ENCODE measurements at places on chromosomes 5 and 9. TPM values are rescaled to one million over a fixed set of nuclear protein-coding genes. Genes with fewer than 3 reads are reported as not detected.
A peak's percentile ranks its signal among the peaks of the same experiment; 100 is the strongest.

DNA sequence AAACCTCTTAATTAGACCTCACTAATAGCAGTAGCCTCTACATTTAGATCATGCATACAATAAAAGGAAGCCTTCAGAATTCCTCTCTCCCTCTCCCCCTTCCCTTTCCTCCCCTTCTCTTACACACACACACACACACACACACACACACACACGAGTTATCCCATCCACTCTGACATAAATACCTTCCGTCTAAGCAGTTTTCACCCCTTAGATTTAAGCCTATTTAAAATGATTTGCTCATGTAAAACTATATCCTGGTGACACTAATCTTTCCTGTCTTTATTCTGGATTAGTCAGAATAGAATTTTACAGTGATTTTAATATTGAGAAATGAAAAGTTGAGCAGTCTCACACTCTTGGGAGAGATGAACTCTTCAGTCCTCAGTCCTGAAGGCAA lies 35.0 kb downstream of the PRELID2 start:
- no peak for DNase-seq

GRCh38 chr5:10685115-10685521 lies 75.9 kb downstream of the DAP start:
- no peak for DNase-seq

GRCh38 chr5:38871790-38872551 lies 26.2 kb downstream of the OSMR start:
- DNase-seq, result no peak

SLCO6A1 gene
- not detected for polyA plus RNA-seq

EGR1 gene
- polyA plus RNA-seq, result 90.0 TPM

GRCh38 chr5:38591523-38591849 lies 35.0 kb upstream of the LIFR start:
- no peak for DNase-seq

DNA sequence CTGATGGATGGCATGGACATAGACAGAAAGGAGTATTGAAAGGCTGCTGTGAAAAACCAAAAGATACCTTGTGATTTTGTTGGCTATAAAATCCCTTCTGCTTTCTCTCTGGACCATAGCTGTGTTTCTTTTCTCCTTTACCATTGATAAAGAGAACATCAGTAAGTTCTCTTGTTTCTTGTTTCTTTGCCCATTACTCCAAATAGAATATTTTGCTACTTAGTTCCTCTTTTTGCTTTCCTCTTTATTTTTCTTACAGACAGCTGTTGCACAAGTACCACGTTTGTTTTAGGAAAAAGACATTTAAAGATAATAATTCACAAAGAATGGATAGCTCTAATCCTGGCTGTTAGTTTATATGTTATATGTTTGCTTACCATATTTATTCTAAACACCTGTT lies 1129.2 kb downstream of the DTWD2 start:
- no peak for DNase-seq

SH3PXD2B gene
- polyA plus RNA-seq, result 31.5 TPM

IL5 gene
- polyA plus RNA-seq, result not detected

SLC36A2 gene
- 6.3 TPM for polyA plus RNA-seq

ZFP2 gene
- 8.5 TPM for polyA plus RNA-seq

NUTM2F gene
- not detected for polyA plus RNA-seq

DNA sequence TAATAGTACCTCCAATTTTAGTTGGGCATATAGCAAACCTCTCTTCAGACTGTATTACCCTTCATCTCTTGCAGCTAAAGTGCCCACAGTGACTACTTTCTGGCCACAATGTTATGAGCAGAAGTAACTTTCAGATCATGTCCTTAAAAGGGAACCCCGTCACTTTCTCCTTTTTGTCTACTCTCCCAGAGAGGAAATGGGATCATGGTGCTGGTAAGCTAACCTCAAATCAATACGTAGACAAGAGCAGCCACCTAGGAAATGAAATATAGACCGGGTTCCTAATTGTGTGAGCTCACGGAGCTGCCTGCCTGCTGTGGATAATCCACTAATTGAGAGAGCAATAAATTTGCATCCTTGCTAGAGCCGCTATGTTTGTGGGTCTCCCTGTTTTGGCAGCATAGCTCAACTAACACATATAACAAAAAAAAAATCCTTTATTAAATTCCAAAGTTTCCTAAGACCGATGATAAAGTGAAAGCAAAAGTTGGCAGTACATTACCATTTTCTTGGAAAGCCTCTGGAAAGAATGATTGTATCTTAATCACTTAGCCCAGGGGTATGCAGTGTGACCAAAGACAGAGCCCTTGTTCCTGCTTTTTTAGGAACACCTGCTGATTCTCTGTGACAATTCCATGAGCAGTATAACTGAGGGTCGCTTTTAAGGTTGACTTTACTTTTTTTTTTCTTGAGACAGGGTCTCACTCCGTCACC lies 5.6 kb upstream of the IL7R start:
- no peak for DNase-seq

CDHR2 gene
- polyA plus RNA-seq, result 17.7 TPM

DNA sequence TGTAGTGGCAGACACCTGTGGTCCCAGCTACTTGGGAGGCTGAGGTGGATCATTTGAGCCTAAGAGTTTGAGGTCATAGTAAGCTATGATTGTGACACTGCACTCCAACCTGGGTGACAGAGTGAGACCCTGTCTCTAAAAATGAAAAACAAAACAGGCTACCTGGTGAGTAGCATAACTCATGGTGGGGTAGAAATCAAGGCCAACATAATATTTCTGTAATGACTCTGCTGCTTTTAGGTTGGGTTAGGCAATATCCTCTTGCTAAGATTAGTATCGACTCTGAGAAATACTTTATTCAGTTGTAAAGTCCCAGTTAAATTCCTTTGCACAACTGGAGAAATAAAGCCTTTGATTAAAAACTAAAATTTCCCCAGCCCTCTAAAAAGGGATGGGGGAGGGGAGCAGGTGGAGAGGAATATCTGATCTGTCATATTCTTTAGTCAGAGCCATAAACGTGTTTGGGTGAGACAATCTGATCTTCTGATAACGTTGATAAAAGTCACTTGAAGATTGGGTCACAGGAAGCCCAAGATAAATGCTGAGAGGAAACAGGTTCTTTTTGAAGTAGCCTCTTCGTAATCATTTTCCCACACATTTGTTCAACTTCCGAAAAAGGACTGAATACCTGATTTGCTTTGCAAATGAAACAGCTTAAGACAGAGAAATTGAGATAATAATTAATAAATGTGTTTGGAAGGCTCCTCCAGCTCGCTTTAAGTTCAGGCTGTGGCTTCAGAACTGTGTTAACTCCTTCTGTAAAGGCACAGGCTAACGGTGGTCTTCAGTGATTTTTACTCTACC lies 14.9 kb downstream of the IL4 start:
- DNase-seq, result no peak

FST gene
- 35.5 TPM for polyA plus RNA-seq

GRCh38 chr5:37665272-37665671 lies 174.6 kb downstream of the GDNF start:
- DNase-seq, result no peak

DOCK2 gene
- polyA plus RNA-seq, result 4.0 TPM

GRCh38 chr5:132198571-132198970 lies 29.1 kb downstream of the P4HA2 start:
- DNase-seq, result no peak

GRCh38 chr5:172554562-172554961 lies 86.5 kb upstream of the NEURL1B start:
- no peak for DNase-seq

DNA sequence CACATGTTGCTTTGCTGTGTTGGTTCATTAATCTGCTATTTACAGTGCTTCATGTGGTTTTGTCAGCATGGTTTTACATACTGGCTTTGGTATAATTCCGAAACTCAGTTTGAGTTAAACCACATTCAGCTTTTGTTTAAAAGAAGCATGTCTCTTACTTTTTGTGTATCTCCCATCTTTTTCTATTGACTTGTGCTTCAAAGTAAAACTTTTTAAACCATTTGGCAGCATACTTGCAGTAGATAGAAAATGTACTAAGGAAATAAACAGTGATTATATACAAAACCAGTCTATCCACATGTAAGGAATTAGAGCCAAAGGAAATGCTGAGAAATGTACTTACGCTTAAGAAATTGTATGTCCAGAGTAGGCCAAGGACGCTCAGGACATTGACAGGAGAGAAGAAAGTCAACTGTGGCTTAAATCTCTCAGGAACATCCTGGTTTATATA lies 286.9 kb downstream of the ARHGEF28 start:
- DNase-seq, result no peak

DNA sequence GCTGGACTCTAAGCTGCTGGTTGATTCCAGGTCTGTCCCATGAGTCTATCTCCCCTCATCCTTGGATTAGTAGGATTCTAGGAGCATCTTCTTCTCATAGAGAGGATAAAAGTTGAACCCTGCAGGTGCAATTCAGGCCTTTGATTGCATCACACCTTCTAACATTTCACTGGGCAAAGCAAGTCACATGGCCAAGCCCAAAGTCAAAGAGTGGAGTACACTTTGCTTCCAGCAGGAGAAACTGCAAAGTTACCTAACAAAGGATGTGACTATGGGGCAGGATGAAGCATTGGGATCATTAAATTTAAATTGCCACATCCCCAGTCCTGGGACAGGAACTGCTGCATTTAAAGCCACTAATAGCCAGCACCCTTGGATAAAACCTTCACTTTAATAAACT lies 51.0 kb upstream of the EGFLAM start:
- no peak for DNase-seq

GRCh38 chr5:14209222-14209822 lies 66.2 kb downstream of the TRIO start:
- DNase-seq, result no peak

NIPAL4 gene
- 0.39 TPM for polyA plus RNA-seq

DNA sequence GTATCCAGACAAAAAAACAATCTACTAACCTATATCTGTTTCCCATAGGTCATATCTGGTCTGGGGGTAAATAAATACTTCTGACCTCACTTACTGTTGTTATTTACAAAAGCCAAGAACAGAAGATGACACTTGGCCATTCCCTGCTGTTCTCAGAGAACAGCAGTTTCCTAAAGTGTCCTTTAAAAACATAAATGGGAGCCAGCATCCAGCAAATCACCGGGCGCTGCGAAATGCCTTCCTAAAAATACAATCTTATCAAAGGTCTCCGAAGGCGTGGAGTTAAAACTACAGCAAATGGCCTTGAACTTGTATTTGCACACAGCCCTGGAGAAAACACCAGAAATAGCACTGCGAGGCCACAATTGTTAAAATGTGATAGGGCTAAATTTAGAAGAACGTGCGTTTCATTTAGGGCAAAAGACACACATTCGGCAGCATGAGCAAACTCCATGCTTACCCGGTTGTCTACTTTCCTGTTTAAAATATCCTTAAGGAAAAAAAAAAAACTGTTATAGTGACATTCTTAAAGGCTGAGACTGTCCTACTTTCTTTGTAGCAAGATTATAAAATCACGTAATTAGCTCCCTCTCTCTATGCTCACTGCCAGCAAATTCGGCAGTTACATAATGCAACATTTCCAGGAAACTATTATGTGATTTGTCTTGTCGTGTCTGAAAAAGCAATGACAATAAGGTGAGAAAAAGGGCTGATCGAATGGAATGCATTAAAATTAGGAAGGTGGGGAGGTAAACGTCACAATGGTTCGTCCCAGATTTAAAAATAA lies 1.5 kb downstream of the NFIL3 start:
- peak; percentile 20 for DNase-seq

GRCh38 chr9:36164989-36165388 lies 4.2 kb upstream of the CCIN start:
- no peak for DNase-seq

WWC1 gene
- 83.2 TPM for polyA plus RNA-seq

GRCh38 chr5:82702046-82702445 lies 375.1 kb downstream of the TMEM167A start:
- no peak for DNase-seq

DNA sequence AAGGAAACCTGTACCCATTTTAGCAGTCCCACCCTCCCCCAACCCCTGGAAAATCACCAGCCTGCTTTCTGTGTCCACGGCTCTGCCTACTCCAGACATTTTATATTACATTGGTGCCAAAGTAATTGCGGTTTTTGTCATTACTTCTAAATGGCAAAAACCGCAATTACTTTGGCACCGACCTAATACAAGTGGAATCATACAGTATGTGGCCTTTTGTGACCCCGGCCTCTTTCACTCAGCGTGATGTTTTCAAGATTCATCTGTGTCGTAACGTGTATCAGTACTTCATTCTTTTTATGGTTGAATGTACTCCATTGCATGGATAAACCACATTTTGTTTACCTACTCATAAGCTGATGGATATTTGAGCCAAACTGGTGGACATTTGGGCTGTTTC lies 9.7 kb upstream of the ORM1 start:
- no peak for DNase-seq

DNA sequence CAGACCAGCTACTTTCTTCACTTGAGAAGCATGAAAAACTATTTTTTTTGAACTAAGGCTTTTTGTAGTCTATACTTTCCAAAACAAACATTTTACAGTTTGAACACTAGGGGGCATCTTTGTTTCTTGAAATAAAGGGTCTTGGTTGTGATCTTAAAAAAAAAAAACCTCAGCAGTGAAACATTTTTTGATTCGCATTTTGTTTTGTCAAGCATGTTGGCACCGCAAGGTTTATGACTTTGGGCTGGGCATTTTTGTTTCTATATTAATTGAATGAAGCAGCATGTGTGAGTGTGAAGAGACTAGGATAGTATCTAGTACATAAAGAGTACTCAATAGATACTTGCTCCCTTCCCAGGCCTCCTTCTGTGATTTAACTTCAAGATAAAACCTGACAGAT lies 31.6 kb upstream of the ACOT12 start:
- DNase-seq, result peak; percentile 36

MYMK gene
- polyA plus RNA-seq, result not detected

GRCh38 chr9:136552117-136552703 lies 6.4 kb upstream of the NOTCH1 start:
- no peak for DNase-seq

DNA sequence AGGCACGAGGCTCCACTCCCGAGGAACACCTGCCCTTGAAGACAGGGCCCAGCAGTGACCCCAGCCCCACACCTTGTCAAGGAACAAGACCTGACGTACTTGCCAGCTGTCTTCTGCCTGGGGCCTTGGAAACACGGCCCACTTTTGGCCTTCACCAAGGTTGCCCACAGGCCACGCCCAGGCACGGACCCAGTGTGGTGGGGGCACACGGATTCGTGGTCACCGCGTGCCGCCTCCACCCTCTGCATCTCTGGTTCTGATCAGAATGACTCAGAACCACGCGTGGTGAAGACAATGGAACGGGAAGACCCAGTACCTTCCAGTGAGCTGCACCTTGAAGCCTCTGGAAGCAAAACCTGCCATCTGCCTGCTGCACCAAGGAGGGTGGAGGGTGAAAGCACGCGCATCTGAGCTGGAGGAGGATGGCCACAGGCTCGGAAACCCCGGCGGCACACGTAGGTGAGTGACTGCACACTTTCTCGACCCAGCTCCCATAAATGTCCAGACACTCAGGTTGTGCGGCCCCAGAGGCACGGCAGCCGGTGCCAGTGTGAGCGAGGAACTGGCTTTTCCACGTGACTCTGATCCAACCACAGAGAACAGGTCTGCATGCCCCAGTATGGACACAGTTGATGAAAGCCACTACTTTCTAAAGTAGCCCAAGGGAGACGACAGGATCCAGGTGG lies 36.5 kb downstream of the LPCAT1 start:
- no peak for DNase-seq

GRCh38 chr9:22645893-22646292 lies 199.3 kb downstream of the DMRTA1 start:
- DNase-seq, result no peak

NKD2 gene
- 16.5 TPM for polyA plus RNA-seq

GRCh38 chr5:112355058-112355685 lies 63.9 kb downstream of the EPB41L4A start:
- no peak for DNase-seq

Measured in right renal pelvis (tissue), 4 donors.